Neural progenitor cell (in vitro differentiated cells): ENCODE measurements at places on chromosomes 3 and 15. TPM values are rescaled to one million over a fixed set of nuclear protein-coding genes. Genes with fewer than 3 reads are reported as not detected.
A peak's percentile ranks its signal among the peaks of the same experiment; 100 is the strongest.

COLQ gene
- total RNA-seq, result 1.5 and 2.8 TPM in 2 replicates

DNA sequence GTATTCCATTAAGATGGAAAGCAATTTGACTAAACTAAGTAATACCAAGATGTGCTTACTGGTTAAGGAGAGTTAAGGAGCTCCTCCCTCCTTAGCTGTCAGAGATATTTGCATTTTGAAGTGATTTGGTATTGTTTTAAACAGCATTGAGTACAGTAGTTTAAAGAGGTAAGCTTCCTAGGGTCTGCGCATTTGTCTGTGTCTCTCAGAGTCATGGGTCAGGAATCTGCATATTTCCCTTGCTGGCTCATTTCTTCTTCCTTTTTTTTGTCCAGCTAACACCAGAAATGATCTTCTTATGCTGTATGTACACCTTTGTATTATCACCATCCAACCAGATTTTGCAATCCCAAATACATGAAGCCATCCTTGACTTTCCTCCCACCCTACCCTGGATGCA, 163.0 kb upstream of the BFSP2 start:
- H3K27ac ChIP-seq, result no peak overlapping the region
- no peak overlapping the region for H3K4me3 ChIP-seq
- DNase-seq, result no peak
- H3K27me3 ChIP-seq, result no peaks in the 10 kb centered on the region
- H3K4me1 ChIP-seq, result no peaks in the 10 kb centered on the region

DNA sequence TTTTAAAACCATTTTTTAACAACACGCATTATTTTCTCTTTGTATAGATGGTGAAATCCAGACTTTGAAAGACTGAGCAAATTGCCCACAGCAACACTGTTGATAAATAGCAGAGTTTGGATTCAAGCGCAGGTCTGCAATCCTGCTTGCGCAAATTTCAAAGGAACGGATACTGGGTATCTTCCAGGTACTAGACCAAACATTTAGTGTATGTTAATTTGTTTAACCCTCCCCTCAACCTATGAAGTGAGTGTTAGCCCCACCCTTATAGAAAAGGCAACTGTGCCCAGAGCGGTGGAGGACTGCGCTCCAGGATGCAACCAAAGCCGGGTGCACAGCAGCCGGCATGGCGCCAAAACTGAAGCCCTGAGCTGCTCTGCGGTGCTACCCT, 103.8 kb downstream of the CPN2 start:
- H3K36me3 ChIP-seq, result no peaks in the 10 kb centered on the region
- no peak overlapping the region for H3K27ac ChIP-seq
- no peak overlapping the region for H3K4me3 ChIP-seq
- no peak for DNase-seq
- H3K27me3 ChIP-seq, result no peaks in the 10 kb centered on the region
- peaks cover 33% of the 10 kb centered on the region for H3K4me1 ChIP-seq

GRCh38 chr3:42979044-42979972, at the start of gene GASK1A:
Gene GASK1A, plus strand, starts transcription at chr3:42979311. Its CDS starts 332 bp downstream, at chr3:42979643.
- peak; percentile 74 for DNase-seq
- peaks cover 36% of the 10 kb centered on the region for H3K27me3 ChIP-seq
- peaks cover 37% of the 10 kb centered on the region for H3K4me1 ChIP-seq
- peak within 1 kb of the TSS; percentile 61 for H3K4me3 ChIP-seq

GRCh38 chr3:168485936-168486335, 390.2 kb upstream of the GOLIM4 start:
- H3K4me1 ChIP-seq, result no peaks in the 10 kb centered on the region
- no peaks in the 10 kb centered on the region for H3K36me3 ChIP-seq
- no peaks in the 10 kb centered on the region for H3K27me3 ChIP-seq
- no peak for DNase-seq
- H3K27ac ChIP-seq, result no peak overlapping the region

LRIG1 gene
- total RNA-seq, result 169 and 184 TPM in 2 replicates
